Activated naive CD4-positive, alpha-beta T cell treated with anti-CD3 and anti-CD28 coated beads for 36 hours (primary cell): ENCODE measurements at places on chromosomes 1 and 21.

- peak; percentile 22 for DNase-seq
Observed at GRCh38 chr1:24418898-24419628, 3.5 kb downstream of the NIPAL3 start.

GRCh38 chr1:172121081-172121717, 279.9 kb downstream of the DNM3 start:
- no peak for DNase-seq

- no peak for DNase-seq
Observed at GRCh38 chr1:113756461-113756860, 2.8 kb downstream of the PHTF1 start.

GRCh38 chr1:8883491-8883890, 5.0 kb upstream of the ENO1 start:
- no peak for DNase-seq

- no peak for DNase-seq
Observed at GRCh38 chr1:236507022-236507700, 16.6 kb upstream of the LGALS8 start.

DNA sequence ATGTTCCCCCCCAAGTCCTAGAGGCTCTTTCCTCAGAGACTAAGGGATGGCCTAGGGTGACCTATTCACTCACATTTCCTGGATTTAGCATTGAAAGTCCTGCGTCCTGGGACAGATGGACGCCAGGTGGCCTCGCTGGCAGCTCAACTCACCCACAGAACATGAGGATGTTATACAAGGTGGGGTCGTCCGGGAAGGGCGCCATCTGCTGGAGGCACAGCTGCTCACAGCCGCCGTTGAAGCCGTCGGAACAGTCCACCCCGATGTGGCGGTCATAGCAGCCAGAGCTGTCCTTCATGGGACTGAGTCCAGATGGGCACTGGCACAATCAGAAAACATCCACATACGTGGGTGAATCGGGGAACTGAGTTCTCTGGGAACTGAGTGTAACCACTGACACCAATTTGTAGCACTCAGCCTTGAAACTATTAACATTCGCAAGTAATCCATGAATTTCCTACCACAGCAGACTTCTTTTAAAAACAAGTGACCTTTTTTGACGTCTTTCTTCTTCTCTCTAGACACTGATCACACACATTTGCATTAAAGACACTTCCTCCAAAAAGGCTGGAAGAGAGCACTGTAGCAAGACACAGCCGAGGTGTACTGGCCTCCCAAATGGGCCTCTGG, 215.4 kb downstream of the ASTN1 start:
- DNase-seq = peak; percentile 30
